ENCODE measurements at places on chromosomes 6 and 20.

- no peak for DNase-seq
These were observed at the start of gene SYCP2L for GRCh38 chr6:10886691-10887502. SYCP2L (plus strand) TSS chr6:10887052; CDS start chr6:10887127, 75 bp downstream.

DNA sequence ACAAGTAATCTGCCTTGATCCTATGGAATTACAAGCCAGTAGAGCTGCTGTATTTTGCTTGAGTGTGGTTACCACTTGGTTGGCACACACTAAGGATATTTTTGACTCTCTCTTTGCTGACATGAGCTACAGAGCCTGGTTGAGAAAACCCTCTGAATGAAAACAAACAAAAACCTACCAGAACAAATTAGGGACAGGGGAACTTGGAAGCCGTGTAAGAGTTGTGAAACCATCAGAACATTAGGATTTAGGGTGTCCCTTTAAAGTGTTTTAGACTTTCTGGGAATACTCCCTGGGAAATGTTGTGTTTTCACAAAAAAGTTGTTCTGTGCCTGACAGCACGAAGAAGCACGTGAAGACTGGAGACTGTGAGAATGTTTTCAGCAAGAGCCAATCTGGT lies 20.5 kb upstream of the PDE7B start:
- no peak for DNase-seq

DNA sequence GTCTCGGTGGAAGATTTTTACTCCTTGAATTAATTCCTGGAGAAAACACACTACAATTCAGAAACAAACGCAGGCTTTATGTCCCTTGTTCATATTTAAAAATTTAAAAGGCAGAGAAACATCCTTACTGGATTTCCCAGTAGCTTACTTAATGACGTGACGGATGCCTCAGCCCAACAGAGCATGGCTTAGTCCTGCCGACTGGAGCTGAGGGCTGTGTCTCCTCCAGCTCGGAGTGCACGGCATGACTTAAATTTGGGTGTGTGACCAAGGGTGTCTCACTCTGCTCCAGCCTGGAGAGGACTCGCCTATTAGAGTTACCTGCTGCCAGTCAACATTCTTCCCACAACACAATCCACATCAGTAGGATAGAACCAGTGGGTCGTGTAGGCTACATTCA lies 107.1 kb downstream of the PSMB1 start:
- no peak for DNase-seq

DNA sequence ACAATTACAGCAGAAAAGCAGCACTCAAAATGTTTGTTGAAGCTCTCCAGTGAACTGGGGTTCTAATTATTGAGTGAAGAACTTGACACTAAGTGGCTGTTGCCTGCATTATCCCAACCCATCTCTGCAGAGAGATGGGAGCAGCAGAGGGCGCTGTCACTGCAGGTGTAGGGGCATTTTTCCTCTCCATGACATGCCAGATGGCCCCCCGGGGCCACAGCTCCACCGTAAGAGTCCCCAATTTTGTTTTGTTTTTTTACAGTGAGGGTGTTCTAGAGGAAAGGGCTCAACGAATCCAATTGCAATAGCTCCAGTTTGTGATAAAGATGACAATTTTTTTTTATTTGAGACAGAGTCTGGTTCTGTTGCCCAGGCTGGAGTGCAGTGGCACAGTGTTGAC lies 1.9 kb upstream of the FUCA2 start:
- no peak for DNase-seq

DNA sequence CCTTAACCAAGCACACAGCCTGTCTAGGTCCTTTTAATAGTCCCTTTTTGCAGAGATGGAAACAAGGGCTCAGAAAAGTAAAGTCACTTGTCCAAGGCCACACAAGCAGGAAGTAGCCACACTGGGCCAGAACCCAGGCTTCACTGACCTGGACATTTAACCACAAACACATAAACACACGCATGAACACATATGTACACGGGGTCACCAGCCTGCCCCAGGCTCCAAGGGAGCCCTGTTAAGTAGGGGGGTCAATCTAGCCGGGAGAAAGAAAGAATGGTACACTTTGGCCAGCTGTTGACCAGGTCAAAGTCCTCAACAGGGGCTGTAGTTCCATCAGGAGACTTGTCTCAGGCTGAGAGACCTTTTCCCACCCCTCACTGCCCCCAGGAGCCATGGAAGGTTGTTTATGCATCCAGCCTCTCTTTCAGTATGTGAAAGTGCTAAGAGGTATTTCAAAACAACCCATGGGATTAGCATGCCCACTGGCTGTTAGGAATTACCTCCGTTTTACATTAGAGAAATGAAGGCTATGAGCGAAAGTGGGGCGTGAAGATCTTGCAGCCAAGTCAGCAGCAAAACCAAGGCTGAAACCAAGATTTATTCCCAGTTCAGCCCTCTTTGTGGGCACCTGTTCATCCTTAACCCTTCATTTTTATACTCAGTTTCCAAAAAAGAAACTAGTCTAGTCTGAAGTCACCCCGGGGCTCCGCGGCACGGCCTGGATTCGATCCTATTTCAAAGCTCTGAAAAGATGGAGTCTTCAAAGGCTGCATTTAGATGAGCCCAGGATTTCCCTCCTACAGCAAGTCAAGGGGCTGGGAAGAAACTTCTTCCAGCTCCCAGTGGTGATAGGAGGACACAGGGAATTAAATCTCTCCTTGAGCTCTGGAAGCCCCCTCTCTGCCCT lies 9.8 kb downstream of the SDC4 start:
- DNase-seq: no peak

GRCh38 chr6:131451321-131452144 lies 121.5 kb upstream of the ARG1 start:
- DNase-seq: no peak

DNA sequence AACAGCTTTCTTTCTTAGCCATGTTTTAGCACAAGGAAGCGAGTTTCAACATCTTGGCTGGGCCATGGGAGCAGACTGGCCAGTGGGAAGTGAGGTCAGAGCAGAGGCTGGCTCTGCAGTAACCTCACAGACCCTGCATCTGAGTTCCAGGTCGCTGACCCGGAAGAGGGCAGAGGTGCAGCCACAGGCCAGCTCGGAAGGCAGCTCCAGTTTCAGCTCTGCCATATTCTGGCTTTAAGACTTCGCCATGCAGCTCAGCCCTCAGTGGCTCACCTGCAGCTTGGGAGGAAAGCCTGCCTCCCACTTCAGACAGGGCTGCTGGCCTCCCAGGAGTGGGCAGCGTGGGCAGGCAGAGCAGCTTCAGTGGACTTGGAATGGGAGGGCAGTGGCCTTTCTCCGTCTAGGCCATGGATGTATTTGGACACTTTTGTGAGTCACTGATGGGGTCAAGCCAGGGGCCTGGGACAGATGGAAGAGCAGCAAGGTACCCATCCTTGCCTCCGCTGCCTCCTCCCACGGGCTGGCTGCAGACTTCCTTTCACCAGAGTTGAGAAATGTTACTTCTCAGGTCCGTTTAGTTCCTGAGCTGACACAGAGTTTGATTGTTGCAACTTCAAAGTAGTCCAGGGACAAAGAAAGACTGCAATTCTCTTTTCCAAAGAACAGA lies 18.5 kb downstream of the CST8 start:
- DNase-seq: no peak

DNA sequence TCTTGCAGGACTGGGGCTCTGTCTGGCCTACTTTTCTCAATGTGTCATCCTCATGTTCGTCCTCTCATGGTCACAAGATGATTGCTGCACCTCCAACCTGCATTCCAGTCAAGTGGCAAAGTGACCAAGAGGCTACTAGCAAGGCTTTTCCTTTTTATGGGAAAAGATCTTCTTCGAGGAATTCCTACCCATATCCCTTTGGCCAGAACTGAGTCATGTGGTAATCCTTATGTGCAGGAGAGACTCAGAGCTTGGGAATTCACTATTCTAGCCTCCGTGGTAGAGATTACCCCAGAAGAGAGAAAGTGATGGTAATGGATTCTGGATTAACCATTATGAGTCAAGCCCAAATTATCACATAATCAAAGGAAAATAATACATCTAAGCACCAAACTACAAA lies 162.7 kb downstream of the KCNQ5 start:
- DNase-seq: no peak

DNA sequence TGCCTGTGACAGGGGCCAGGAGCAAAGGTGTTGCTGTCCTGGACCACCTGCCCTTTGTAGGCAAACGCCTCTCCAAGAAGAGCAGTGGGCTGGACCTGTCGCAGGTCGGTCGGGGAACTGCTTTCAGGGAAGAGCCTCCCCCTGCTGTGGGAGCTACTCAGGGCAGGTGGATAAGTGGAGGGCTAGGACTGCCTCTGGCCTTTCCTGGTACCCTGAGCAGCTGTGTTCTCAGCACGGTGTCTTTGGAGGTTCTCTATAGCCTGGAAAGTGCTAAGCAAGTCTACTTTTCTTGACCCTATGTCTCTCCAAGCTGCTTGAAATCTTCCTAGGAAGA lies 35.0 kb downstream of the BPIFB1 start:
- DNase-seq: no peak

GRCh38 chr6:43974643-43975230 lies 152.5 kb downstream of the MRPL14 start:
- DNase-seq: no peak

GRCh38 chr20:62785393-62785792 lies 10.9 kb upstream of the MRGBP start:
- no peak for DNase-seq

Measured in GM12892 (cell line).